ENCODE measurements at places on chromosomes 4 and X.

DNA sequence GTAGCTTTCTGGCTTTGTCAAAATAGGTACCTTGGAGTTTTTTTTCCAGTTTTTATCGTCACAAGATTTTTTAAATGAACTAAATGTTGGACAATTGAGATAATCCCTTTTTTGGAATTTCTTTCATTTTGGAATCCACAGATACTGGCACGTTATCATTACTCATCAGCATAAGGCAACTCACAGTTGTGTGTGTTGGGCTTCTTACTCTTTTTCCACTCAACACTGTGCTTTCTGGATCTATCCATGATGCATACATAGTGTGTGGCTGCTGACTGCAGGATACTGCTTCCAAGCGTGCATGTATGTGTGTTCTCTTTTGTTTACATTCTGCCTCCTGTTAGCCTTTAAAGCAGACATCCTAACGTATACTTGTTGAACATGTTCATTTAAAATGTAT is 113.5 kb upstream of the FAM9A start:
- DNase-seq = no peak

GRCh38 chr4:181528570-181529184 is 714.5 kb upstream of the TENM3 start:
- DNase-seq = peak; percentile 51

- DNase-seq = no peak
Observed at GRCh38 chrX:22629105-22629725, 356.5 kb downstream of the CBLL2 start.

GRCh38 chrX:66200855-66201795 is 37.1 kb downstream of the HEPH start:
- DNase-seq = peak; percentile 8

GRCh38 chr4:16196482-16197393 is 29.5 kb downstream of the TAPT1 start:
- DNase-seq = no peak

GRCh38 chrX:107123750-107124149 is 5.1 kb upstream of the RBM41 start:
- DNase-seq = no peak

DNA sequence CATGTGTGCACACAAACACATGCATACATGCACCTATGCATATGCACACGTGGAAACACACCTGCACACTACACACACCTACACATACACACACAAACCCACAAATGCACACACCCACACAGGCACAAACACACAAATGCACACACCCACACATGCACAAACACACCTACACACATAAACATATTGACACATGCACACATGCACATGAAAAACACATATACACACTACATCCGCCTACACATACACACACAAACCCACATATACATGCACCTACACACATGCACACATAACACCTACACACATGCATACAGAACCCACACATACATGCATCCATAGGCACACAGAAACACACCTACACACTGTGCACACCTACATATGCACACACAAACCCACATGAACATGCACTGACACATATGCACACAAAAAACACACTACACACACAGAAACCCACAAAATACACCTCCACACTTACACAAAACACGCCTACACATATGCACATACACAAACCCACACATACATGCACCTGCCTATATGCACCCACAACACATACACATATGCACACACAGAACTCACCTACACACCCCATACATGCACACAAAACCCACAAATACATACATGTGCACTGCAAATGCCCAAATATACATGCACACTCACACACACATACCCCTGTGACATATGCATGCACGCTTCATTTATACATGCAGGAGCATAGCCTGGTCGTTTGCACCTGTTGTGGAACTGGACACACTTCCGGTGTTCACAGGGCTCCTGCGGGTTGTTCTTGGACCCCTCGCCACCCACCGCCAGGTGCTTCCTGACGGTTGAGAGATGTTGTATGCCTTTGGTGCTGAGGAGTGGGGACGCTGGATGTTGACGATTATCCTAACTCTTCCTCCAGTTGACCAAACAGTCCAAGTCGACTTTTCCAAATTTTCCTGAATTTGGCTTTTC is 22.1 kb downstream of the CD99 start:
- DNase-seq = no peak

GRCh38 chrX:39705290-39705689 is 392.5 kb downstream of the BCOR start:
- no peak for DNase-seq

- peak; percentile 76 for DNase-seq
Observed at GRCh38 chr4:121252224-121252806, 88.2 kb upstream of the TNIP3 start.

- no peak for DNase-seq
Observed at GRCh38 chr4:82755650-82756049, 42.9 kb downstream of the SCD5 start.

- DNase-seq = no peak
Observed at GRCh38 chr4:95867919-95868318, 28.0 kb downstream of the PDHA2 start.

GRCh38 chrX:53373307-53373706 is 49.1 kb downstream of the SMC1A start:
- no peak for DNase-seq

GRCh38 chr4:56806666-56807065 is 14.8 kb downstream of the SPINK2 start:
- DNase-seq = no peak

DNA sequence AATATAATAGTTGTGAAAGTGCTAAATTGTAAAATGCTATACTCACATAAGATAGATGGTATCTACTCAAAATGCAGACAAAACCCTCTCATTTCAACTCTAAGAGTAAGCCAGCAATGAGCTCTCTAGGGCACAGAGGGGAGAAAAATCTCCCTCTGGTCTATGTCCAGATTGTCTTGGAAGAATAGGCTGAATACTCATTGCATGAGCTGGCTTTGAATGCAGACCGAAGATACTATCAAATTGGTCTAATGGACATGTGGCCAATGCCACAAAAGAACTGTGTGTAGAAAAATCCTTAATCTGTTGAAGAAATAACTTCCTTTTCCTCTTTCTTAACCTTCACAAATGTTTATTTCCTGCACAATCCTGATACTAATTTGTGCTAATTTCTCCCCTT is 3.5 kb downstream of the ZXDA start:
- no peak for DNase-seq

GRCh38 chr4:176492646-176493302 is 173.0 kb downstream of the SPCS3 start:
- peak; percentile 7 for DNase-seq

GRCh38 chr4:59565836-59566235 is 1634.3 kb upstream of the ADGRL3 start:
- no peak for DNase-seq

- DNase-seq = no peak
Observed at GRCh38 chr4:7638984-7639789, 204.5 kb upstream of the PSAPL1 start.

DNA sequence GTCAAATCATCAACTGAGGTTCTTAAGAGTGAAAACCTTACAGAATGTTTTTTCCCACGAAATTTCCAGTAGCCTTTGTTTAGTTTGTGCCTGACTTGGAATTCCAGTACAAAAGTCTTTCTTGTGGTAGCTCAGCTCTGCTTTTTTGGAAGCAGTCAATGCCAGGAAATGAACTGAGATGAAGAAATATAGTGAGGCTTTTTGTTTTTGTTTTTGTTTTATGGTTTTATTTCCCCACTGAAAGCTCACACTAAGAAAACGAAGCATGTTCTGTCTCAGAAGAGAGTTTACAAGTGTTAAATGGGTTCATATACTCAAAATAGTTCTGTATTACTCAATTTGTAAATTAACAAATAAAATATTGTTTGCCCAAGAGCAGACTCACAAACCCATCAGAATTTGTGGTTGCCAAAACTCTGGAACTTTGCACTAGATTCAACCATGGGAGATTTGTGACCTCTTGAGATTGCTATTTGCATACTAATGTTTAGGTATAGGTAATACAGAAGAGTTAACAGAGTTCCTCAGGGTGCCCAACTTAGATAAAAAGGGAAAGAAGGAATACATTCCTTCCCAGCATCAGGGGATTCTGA is 1060.8 kb downstream of the FAT4 start:
- DNase-seq = no peak

- no peak for DNase-seq
Observed at GRCh38 chrX:1941321-1941720, 326.5 kb downstream of the ASMT start.

GRCh38 chr4:67542076-67542475 is 3.2 kb downstream of the CENPC start:
- DNase-seq = no peak

DNA sequence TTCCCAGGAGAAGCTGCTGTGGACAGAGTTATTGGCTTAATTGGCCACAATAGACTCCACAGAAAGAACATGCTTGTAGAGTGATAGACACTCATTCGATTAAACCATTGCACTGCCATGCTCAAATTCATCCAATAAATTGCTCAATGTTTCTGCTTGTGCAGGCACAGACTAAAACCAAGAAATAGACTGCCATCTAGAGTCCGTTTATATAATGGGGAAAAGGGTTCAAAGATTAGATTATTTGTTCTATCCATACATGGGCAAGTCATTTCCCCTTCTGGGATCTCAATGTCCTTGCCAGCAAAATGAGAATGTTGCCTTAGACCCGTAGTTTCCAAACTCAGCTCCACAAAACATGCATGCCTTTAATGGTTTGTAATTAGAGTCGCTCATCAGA is 8.7 kb downstream of the SMIM10 start:
- DNase-seq = peak; percentile 44

GRCh38 chr4:145609481-145610427 is 9.4 kb upstream of the MMAA start:
- DNase-seq = peak; percentile 70

DNA sequence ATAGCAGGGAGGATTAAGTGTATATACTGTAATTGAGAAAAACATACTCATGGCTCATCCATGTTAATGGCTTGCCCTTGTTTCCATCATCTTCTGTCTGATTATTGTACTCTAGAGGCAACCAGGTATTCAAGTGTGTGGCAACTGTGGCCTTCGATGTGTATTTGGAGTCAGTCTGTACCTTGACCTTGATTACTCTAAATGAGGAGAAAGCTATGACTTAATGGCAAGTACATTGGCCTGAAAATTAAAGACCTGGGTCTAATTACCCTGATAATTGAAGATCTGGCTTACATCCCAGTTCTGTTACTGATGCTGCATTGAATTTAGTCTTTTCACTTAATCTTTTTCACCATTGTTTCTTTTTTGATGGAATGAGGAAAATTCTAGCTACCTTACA is 409.2 kb downstream of the CCSER1 start:
- no peak for DNase-seq

- no peak for DNase-seq
Observed at GRCh38 chr4:30094887-30095286, 625.3 kb upstream of the PCDH7 start.

DNA sequence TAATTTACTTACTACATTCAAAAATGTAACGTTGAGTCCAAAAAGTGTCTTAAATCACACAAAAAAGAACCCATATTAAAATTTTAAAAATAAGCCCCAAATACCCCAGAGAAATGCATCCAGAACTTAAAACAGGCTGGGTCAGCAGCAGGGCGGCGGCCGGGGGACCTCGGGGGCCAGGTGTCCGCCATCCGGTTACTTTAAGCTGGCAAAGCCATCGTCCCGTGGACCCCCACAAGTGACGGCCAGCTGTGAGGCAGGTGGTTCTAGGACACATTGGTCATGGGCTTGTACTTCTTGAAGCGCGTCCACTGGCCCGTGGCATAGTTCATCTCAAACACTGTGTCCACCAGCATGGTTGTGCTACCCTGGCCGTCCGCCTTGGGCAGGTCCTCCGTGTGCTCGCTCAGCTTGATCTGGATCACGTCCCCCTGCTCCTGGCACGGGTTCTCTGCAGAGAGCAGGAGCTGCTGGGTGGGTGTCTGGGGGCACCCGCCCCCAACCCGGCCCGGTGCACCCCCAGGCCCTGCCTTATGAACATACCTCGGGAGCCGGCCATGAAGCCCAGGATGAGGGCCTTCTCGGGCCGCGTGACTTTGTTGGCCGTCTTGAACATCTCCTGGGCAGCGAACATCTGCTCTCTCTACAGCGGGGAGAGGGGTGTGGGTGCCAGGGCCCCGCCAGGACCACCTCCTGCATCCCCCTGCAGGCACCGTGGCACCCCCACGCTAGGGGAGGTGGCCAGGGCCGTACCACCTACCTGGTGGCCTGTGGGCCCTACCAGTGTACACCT is 25.5 kb downstream of the NELFA start:
- DNase-seq = no peak

GRCh38 chr4:26356081-26356501 is 35.3 kb downstream of the RBPJ start:
- DNase-seq = peak; percentile 24

- DNase-seq = no peak
Observed at GRCh38 chrX:22516893-22517292, 244.2 kb downstream of the CBLL2 start.

DNA sequence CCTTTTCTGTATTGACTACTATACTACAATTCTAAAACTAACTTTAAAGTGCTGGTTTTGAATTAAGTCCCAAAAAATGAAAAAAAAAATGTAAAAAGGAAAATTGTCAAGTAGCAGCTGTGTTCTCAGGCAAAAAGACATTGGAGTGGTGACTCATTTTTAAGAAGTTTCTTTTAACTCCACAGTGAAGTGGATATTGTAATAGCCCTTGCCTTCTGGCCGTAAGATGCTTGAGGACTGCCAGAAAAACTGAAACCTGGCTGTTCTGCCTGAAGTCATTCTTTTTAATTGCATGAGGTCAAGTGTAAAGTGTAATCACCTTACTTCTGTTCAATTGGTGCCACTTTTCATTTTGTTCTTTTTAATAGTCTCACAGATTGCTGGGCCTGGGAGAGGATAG is 28.9 kb downstream of the SPANXD start:
- DNase-seq = no peak

DNA sequence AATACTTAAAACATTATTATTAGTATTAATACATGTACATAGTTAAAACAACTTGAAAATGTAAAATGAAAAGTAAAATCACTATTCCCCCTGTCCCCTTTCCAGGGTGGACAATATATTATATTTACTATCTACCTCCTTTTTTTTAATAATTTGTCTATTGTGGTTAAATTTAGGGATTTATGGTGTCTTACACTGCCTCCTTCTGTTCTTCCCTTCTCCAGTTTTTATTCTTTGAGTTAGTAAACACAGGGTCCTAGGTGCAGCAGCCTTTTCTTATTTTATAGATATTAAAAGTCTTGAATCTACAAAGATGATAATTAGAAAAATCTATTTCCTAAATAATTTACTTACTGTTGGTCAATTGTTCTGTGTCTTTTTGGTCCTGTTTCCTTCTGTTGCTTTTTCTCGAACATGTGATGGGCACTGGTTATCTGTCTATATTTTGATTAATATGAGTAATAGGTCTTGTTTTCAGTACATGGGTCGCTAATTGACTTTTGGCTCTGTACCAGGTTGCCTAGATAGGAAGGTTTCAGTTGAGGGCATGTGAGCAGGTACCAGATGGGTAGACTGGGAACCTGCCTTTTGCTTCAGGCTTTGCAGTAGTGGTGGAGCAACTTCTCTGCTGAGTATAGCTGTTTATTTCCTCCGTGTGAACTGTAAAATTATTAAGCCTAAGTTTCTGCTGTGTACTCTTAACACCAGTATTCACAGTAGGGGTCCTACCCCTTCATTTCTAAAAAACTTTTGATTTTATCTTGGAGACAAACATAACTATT is 1.1 kb downstream of the NUDT9 start:
- peak; percentile 38 for DNase-seq

Measured in activated CD4-positive, alpha-beta T cell treated with anti-CD3 and anti-CD28 coated beads, Interleukin-2, Interleukin-6, amounts not matched to agents 100 ng/mL and 50 ng/mL, durations not matched to agents 16 hours and 8 hours (primary cell).